ENCODE measurements at places on chromosomes 5 and 9. TPM values are rescaled to one million over a fixed set of nuclear protein-coding genes. Genes with fewer than 3 reads are reported as not detected.

SLC30A5 gene
- total RNA-seq: 31.7 TPM

AQP3 gene
- total RNA-seq: 12.0 TPM

GRCh38 chr9:76181781-76182180 is 212.4 kb downstream of the RFK start:
- H3K4me1 ChIP-seq: peaks cover 32% of the 10 kb centered on the region
- peak overlapping the region; percentile 18 for H3K4me3 ChIP-seq
- H3K27me3 ChIP-seq: no peaks in the 10 kb centered on the region

GRCh38 chr5:119343766-119344165 is 12.1 kb upstream of the TNFAIP8 start:
- no peaks in the 10 kb centered on the region for H3K27me3 ChIP-seq
- H3K36me3 ChIP-seq: peaks cover 2% of the 10 kb centered on the region
- H3K4me3 ChIP-seq: peak overlapping the region; percentile 83
- peak overlapping the region; percentile 98 for H3K27ac ChIP-seq

DNA sequence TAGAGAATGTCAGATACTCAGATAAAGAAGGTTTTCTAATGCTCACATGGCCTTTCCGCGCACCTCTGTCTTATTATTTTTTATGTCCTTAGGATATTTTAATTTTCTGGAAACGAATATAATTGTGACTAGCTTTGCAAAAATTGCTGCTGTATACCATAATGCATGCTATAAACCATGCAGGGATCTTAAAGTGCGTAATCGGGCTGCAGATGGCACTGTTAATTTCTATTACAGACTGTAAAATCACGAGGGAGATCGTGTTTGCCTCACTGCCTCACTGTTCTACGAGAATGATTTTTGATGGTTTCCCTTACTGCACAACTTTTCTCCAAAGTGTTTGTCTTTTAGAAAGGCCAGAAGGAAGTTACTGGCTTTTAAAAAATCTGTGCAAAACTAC is 356.1 kb downstream of the TUSC1 start:
- no peaks in the 10 kb centered on the region for H3K36me3 ChIP-seq
- no peaks in the 10 kb centered on the region for H3K27me3 ChIP-seq
- no peak overlapping the region for H3K27ac ChIP-seq
- no peak overlapping the region for H3K4me3 ChIP-seq

All from activated T-cell treated with anti-CD3 and anti-CD28 coated beads, Interleukin-2, amount 50 U/mL, for 72 hours (primary cell).